ENCODE measurements at places on chromosomes 1 and 21.

- DNase-seq, result no peak
Observed at GRCh38 chr1:71592646-71593274, 511.9 kb upstream of the ZRANB2 start.

DNA sequence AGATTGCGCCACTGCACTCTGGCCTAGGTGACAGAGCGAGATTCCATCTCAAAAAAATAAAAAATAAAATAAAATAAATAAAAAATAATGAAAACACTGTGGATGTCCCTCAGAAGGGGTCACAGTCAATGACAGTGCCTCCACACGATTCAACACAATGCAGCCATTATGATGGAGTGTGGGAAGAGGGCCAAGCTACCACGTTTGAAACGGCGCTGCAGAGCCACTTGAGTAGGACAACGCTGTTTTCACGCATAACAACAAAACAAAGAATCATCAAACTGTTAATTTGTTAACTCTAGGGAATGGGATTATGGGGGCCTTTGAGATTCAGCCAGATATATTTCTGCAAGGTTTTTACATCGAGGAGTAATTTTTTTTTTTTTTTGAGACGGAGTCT lies 36.5 kb downstream of the NKAIN1 start:
- no peak for DNase-seq

DNA sequence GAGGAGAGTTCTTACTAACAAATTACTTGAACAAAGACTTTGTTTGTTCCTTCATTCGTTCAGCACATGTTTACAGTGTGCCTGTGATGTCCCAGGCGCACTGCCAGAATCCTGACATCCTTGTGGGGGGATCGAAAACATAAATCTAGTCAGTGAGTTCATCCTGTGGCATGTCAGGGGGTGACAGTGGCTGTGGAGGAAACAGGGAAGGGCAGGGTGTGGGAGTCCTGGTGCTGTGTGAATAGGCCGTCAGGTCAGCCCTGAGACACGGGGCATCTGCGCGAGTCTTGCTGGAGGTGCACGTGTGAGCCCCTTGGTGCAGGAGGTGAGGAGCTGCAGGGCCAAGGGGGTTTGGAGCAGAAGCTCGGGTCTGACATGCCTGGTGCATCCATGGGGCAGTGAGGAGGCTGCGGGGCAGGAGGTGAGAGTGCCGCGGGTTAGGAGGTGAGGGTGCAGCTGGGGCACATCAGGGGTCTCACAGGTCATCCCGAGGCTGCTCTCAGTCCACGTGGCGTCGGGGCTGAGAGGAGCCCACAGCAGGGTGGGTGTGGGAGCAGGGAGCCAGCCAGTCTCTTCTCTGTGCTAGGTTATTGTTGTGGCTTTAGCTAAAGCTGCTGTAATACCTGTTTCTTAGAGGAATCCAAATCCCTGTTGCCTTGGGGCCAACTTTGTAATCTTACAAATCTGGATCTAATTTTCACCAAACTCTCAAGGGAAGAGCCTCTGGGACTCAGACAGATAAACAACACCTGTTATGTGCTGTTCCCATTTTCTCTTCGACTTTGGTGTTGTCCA lies 93.4 kb downstream of the PCBP3 start:
- DNase-seq, result no peak

DNA sequence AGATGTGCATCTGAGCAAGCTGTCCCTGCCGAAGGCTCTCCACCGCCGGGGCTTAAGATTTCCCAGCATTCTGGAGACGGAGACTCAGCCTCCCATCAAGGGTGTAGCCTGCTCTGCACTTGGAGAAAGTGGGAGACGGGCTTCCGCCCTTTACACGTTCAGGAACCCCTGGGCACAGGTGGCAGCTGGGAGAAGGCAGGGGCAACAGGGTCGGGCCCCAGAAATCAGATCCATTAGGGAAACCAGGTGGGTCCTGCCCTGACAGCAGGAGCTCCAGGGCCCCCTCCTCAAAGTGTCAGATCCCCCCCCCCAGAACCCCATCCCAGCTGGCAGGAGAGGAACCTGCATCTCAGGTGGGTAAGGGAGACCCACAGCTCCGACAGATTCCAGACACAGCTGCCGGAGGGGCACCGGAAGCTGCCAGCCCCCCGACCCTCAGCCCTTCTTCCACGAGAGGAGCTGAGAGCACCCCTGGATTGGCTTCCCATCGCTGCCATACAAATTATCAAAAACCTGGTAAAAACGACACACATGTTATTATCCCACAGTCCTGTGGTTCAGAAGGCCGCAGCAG lies 236.6 kb downstream of the NPHP4 start:
- DNase-seq, result no peak

GRCh38 chr21:36613059-36613458 lies 85.9 kb upstream of the SIM2 start:
- no peak for DNase-seq
